ENCODE measurements at places on chromosomes 5 and 9. TPM values are rescaled to one million over a fixed set of nuclear protein-coding genes. Genes with fewer than 3 reads are reported as not detected.

Gene SLC34A1
- not detected for total RNA-seq

Gene SLC36A2
- not detected for total RNA-seq

Gene ARHGEF37
- 0.15 TPM for total RNA-seq

Gene LECT2
- not detected for total RNA-seq

Gene MXD3
- 11.8 TPM for total RNA-seq

Gene SMIM33
- 0.10 TPM for total RNA-seq

Gene PAPPA
- total RNA-seq, result not detected

Gene PCDHA2
- not detected for total RNA-seq

Gene POLE3
- 87.1 TPM for total RNA-seq

Gene ISL1
- total RNA-seq, result not detected

Gene PIP5K1B
- total RNA-seq, result 3.1 TPM

Gene HSPB3
- not detected for total RNA-seq

Gene PCAT7
- not detected for total RNA-seq

Gene HMMR
- total RNA-seq, result 55.4 TPM

Gene PCDHGB3
- total RNA-seq, result 0.19 TPM

Gene TLR4
- not detected for total RNA-seq

Gene CDH6
- not detected for total RNA-seq

Gene C9orf152
- not detected for total RNA-seq

Gene FOXD4L5
- total RNA-seq, result 0.15 TPM

Gene IL33
- total RNA-seq, result not detected

Gene NUDT12
- total RNA-seq, result 1.2 TPM

Gene MRPS2
- total RNA-seq, result 71.5 TPM

Gene MGAT4B
- total RNA-seq, result 94.7 TPM

Gene SYK
- not detected for total RNA-seq

Gene C1QTNF2
- not detected for total RNA-seq

Gene TSSK1B
- total RNA-seq, result not detected
